Bronchial smooth muscle cell (primary cell): ENCODE measurements at places on chromosomes 1 and 21. TPM values are rescaled to one million over a fixed set of nuclear protein-coding genes. Genes with fewer than 3 reads are reported as not detected.

GJC2 gene
- total RNA-seq: 4.7 and 10.1 TPM in 2 replicates

MYCL gene
- 0.09 and 0.32 TPM in 2 replicates for total RNA-seq

ACOT7 gene
- 15.9 and 26.6 TPM in 2 replicates for total RNA-seq

REG4 gene
- total RNA-seq: not detected in 2 replicates

TRMT1L gene
- total RNA-seq: 17.7 and 21.0 TPM in 2 replicates

ZNF281 gene
- total RNA-seq: 14.2 and 14.8 TPM in 2 replicates

ADGRL4 gene
- total RNA-seq: 0.77 and 8.2 TPM in 2 replicates

LYPD8 gene
- not detected in 2 replicates for total RNA-seq

ARMH1 gene
- 2.6 and 3.5 TPM in 2 replicates for total RNA-seq

CADM3 gene
- under 0.01 TPM in 1 of 2 replicates, not detected in the other for total RNA-seq

DCDC2B gene
- not detected in 2 replicates for total RNA-seq

SHE gene
- total RNA-seq: under 0.01 TPM in 2 replicates

TNFAIP8L2 gene
- total RNA-seq: not detected in 2 replicates

ELF3 gene
- under 0.01 and 0.17 TPM in 2 replicates for total RNA-seq

KCNE2 gene
- 0.16 TPM in 1 of 2 replicates, not detected in the other for total RNA-seq

AQP10 gene
- total RNA-seq: not detected in 2 replicates

CNIH3 gene
- total RNA-seq: 25.0 and 28.2 TPM in 2 replicates

RPE65 gene
- not detected in 2 replicates for total RNA-seq

H3-3A gene
- 67.8 and 104 TPM in 2 replicates for total RNA-seq

THEM5 gene
- not detected in 2 replicates for total RNA-seq

NBPF10 gene
- total RNA-seq: 2.8 and 4.9 TPM in 2 replicates

AKIRIN1 gene
- 17.4 and 21.9 TPM in 2 replicates for total RNA-seq

GALNT2 gene
- total RNA-seq: 64.0 and 103 TPM in 2 replicates

CHRM3 gene
- under 0.01 TPM in 2 replicates for total RNA-seq

IGSF3 gene
- under 0.01 and 0.26 TPM in 2 replicates for total RNA-seq

KCND3 gene
- under 0.01 TPM in 2 replicates for total RNA-seq

HMGB4 gene
- not detected in 2 replicates for total RNA-seq

PDZK1 gene
- 0.69 and 1.7 TPM in 2 replicates for total RNA-seq

DHX9 gene
- 101 and 122 TPM in 2 replicates for total RNA-seq

PIGP gene
- 2.7 and 3.2 TPM in 2 replicates for total RNA-seq

FLG2 gene
- total RNA-seq: under 0.01 TPM in 2 replicates

MCOLN3 gene
- 0.43 and 6.9 TPM in 2 replicates for total RNA-seq

MSH4 gene
- 0.16 and 0.52 TPM in 2 replicates for total RNA-seq
